ENCODE measurements at places on chromosomes 7 and 10.

DNA sequence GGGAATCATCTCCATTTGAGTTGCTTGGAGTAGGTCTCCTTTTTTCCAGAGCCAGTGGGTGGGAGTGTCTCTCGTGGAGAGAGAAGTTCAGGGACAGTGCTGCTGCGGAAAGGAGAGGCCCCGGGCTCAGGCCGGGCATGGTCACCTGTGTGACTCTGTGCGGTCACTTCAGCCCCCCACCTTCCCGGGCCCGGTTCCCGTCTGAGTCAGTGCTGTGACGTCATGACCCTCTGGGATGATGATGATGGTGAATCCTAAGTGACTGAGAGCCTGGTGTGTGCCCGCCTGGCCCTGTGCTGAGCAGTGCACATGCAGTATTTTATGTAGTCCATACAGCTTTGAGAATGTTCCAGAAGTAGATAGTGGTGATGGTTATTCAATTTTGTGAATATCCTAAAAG lies 32.6 kb upstream of the AP5Z1 start:
- no peak for DNase-seq

DNA sequence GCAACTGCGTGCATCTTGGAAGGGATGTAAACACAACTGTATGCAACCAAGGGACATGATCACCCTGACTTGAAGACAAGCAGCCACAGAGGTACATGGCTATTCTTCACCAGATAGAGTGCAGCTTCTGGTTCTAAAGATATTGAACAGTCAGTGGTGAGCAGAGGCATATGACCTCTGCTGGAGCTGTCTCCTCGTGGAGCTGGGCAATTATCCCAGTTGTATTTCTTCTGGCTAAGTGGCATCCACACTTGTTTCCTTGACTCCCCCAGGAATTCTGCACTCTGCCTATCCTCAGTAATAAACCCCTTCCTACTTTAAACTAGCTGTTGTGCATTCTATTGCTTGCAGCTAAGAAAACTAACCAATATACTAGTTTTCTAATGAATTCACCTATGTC lies 216.8 kb downstream of the THSD7A start:
- DNase-seq, result no peak

GRCh38 chr10:97714401-97715258 lies 1.1 kb downstream of the MARVELD1 start:
- peak; percentile 60 for DNase-seq

DNA sequence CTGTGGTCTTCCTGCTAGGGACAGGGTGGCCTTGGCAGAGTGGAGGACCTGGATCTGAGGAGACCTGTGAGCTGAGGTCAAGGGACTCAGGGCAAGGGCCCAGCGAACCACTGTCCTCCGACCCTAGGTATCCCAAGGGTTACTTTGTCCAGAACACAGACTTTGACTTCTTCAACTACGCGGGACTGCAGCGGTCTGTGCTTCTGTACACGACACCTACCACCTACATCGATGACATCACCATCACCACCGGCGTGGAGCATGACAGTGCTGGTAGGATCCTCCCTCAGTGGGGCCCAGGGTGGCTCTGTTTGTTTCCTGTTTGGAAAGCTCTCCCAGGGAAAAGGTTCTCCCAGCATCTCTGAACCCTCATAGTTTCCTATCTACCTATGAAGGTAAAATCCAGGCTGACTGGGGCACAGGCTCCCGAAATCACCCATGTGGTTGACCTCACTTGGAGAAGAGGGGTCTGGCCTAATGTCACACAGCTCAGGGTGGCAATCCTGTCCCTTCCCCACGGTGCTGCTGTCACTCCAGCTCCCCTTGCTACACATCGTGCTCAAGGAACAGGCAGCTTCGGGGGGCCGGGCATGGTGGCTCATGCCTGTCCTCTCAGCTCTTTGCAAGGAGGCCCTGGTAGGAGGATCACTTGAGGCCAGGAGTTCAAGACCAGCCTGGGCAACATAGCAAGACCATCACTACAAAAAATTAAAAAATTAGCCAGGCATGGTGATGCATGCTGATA lies 57.6 kb downstream of the ZNF727 start:
- no peak for DNase-seq

- no peak for DNase-seq
Observed at GRCh38 chr7:103059471-103059870, 15.1 kb downstream of the FBXL13 start.

- DNase-seq, result no peak
Observed at GRCh38 chr7:65989694-65990080, 7.7 kb upstream of the GUSB start.

GRCh38 chr10:46234431-46235060 lies 52.3 kb upstream of the ANTXRL start:
- DNase-seq, result no peak

GRCh38 chr7:134427896-134428295 lies 31.0 kb downstream of the AKR1B1 start:
- DNase-seq, result no peak

DNA sequence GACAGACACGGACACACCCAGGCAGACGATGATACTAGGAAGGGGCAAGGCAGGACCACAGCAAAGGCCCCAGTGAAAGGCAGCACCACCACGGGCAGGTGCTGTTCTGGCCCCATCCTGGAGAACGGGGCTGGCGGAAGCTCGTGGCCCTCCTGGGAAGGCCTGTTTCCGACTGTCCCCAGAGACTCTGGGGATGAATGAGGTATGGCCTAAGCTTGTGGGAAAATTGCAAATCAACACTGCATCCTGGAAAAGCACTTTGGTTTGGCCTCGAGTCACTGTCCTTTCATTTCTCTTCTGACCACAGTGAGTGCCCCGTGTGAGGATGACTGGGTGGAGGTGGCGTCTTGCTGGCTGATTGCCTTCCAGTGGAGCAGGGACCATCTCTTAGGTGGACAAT lies 81.6 kb upstream of the ANLN start:
- no peak for DNase-seq

GRCh38 chr10:46069771-46070463 lies 23.8 kb upstream of the MSMB start:
- no peak for DNase-seq

DNA sequence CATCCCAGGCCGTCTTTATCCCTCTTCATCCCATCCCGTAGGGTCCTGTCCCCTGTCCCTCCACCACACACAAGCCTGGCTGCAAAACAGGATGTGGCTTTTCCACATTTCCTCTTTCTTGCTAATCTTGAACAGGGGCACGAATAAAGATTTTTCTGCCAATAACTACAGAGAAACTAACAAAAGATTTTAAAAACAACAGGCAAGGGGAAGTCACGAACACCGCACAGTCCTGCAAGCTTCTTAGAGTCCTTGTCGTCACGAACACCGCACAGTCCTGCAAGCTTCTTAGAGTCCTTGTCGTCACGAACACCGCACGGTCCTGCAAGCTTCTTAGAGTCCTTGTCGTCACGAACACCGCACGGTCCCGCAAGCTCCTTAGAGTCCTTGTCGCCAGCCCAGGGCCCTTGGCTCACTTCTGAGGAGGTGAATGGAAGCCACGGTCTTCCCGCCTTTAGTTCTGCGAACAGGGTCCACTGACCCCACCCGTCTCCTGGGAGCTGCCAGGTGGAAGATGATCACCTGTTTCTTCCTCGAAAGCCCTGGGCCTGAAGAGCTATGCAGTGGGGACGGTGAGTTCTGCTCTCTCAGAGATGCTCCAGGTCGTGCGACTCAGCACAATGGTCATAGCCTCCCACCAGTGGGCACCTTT lies 10.3 kb upstream of the INSIG1 start:
- no peak for DNase-seq

GRCh38 chr10:110898391-110898790 lies 20.6 kb downstream of the BBIP1 start:
- DNase-seq, result no peak

GRCh38 chr7:136726460-136726859 lies 142.0 kb upstream of the CHRM2 start:
- no peak for DNase-seq

GRCh38 chr7:6656413-6656812 lies 19.3 kb downstream of the ZNF316 start:
- no peak for DNase-seq

DNA sequence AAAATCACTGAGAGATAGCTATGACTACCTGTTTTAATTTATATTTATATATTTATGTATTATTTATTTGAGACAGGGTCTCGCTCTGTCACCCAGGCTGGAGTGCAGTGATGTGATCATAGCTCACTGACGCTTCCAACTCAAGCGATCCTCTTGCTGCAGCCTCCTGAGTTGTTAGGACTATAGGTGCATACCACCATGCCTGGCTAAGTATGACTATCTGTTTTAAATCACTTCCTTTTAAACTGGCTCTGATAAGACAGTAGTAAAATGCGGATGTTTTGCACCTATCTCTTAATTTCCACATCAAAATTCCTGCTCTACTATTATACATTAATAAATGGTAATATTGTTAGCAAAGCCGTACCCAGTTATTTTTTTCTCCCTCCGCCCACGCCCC lies 41.8 kb downstream of the DNMBP start:
- no peak for DNase-seq

DNA sequence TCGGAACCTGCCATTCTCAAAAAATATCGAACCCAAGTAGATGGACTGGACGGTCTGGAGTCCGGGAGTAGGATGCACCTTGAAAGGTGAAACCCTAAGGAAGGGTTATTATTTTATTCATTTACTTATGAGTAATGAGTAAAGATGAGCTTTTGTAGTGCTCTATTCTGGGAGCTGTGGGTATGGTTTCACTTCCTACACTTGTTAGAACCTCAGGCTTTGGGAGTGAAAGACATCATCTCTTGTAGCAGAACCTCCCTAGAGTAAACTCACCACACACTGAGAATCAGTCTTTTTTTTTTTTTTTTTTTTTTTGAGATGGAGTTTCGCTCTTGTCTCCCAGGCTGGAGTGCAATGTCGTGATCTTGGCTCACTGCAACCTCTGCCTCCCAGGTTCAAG lies 389.4 kb upstream of the AUTS2 start:
- DNase-seq, result peak; percentile 80

GRCh38 chr10:100847440-100847839 lies 65.3 kb upstream of the SLF2 start:
- DNase-seq, result no peak

GRCh38 chr7:133735222-133735621 lies 391.9 kb upstream of the LRGUK start:
- no peak for DNase-seq

- DNase-seq, result peak; percentile 13
Observed at GRCh38 chr7:16644636-16645592, 640 bp downstream of the ANKMY2 start.

DNA sequence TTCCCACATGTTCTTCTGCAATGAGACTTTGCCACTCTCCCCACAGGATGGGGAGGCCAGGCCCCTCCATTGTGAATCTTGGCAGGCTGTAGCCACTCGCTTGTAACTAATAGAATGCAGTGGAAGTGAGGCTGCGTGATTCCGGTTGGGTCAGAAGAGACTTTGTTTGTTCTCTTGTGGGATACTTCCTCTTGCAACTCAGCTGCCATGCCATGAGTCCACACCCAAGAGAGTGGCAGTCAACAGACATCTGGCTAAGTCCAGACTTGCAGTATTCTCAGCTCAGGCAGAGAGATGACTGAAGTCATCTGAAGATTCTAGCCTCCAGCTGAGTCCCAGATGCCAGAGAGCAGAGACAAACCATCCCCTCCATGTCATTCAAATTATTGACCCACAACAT lies 153.4 kb upstream of the GDF10 start:
- DNase-seq, result no peak

DNA sequence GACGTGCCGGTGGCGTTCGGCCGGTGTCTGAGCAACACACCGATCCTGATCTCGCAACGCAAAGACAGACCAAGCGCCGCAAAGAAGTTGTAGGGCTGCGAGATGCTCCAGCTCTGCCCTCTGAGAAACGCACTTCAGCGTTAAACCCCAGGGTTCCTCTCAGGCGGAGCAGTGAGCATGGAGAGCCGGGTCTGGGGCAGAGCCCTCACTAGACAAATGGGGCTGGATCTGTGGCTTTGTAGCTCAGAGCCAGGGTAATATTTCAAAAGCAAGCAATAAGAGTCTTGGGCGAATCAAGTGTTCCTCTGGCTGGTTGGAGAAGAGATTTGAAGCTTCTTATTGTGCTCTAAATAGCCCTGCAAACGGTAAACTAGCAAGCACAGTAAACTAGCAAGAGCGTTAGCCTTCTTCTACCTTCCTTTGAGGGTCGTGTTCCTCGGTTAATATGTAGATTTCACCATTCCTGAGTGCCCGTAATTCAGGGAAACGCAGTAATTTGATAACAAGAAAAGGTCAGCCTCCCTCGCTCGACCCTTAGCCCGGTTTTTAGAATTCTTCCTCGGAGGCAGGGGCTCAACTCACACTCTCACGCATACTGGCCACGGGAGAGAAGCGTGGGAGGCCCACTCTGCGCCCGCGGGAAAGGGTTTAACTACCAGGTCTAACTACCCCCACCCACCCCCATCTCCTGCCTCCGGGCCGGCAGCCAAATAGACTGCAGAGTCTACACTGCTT lies 6.7 kb downstream of the SKAP2 start:
- DNase-seq, result no peak

- DNase-seq, result no peak
Observed at GRCh38 chr7:47376991-47377616, 204.8 kb downstream of the TNS3 start.

DNA sequence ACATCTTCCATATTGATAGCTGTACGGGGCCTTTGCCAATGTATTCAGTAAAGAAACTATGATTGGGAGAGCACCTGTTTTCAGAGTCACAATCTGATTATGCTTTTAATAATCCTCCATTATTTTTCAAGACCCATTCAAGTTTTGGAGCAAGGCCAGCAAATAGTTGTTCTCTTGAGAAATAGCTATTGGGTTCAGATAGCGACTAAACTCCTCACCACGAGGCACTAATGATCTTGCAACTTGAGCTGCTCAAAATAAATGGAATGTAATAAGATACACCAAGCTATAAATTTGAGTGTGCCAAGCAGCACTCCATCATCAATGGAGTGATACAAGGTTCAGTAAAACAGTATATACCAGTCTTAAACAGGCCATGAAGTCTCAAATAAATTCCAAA lies 7.4 kb upstream of the MALRD1 start:
- no peak for DNase-seq

GRCh38 chr10:70090951-70091350 lies 38.3 kb downstream of the MACROH2A2 start:
- no peak for DNase-seq

DNA sequence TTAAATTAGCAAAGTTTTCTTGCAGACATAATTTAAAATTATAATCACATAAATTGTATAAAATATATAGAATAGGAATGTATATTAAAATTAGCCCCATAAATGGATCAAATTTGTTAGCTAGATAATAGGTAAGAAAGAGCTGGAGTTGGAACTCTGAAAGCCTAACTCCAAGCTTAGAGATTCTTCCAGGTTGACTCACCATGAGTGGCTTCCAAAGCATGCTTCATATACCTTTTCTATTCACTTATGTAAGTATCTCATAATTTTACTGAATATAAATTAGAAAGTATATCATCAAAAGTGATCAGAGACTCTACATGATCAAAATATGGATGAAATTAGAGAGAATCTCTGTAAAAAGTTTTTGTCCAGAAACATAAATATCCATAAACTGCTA lies 320.7 kb upstream of the MAGI2 start:
- no peak for DNase-seq

Measured in GM12865 (cell line).